ENCODE measurements at places on chromosomes 2 and 18.

DNA sequence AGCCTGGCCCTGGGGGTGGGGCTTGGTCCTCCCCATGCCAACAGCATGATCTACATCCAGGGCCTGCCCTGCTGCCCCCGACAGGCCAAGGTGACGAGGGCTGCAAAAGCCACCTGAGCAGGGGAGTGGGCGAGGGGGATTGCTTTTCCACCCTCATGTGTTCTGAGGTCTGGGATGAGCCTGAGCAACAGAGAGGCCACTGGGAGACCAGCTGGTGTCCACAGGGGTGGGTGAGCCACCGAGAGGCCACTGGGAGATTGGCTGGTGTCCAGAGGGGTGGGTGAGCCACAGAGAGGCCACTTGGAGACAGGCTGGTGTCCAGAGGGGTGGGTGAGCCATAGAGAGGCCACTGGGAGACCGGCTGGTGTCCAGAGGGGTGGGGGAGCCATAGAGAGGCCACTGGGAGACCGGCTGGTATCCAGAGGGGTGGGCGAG, 147.4 kb upstream of the GPC1 start:
- no peak for DNase-seq

GRCh38 chr18:59616501-59616900, 80.7 kb downstream of the CCBE1 start:
- no peak for DNase-seq

DNA sequence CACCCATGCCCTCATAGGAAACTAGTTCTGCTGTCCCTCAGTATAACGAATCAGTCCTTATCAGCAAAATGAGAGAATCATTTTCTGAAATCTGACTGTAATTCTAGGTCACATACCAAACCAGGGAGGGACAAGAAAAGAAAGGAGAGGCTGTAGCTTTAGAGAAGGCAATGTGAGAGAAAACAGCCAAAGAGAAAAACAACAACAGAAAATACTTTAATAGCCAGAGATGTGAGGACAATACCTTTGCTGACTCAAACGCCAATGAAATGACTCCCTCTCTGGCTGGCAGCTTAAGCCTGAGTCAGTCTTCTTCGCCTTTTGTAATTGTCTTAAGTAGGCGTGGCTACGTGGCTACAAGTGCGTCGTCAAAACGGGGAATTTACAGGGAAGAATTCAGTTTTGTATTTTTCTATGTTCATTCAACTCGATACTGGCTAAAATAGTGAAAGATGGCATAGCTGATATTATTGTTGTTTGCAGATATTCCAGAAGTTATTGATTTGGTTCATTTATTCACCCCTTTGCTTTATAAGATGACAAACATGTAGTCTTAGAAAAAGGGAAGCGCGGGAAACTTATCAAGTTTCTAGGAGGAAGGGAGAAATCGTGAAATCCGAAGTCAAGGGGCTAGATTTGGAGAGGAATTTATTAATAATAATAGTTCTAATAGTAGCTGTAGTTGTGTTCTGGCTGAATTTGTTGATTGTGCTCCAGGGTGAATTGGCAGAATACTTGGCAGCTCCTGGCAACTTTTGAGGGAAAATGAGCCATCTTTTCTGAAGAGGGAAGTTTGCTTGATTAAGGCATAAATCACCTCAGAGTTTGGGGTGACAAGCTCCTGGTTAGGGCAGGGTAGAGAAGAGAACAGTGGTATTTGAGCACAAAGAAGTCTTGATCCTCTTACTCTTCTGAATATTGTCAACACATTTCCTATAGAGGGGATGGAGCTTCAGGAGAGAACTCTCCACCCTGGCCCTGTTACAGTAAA, at the start of gene IL1A:
IL1A (minus strand) TSS at position 295 of the 991 bp plus-strand sequence. CDS start 723 bp downstream, outside the sequence.
- DNase-seq = no peak

GRCh38 chr2:120979398-120979797, 243.7 kb downstream of the GLI2 start:
- DNase-seq = no peak

DNA sequence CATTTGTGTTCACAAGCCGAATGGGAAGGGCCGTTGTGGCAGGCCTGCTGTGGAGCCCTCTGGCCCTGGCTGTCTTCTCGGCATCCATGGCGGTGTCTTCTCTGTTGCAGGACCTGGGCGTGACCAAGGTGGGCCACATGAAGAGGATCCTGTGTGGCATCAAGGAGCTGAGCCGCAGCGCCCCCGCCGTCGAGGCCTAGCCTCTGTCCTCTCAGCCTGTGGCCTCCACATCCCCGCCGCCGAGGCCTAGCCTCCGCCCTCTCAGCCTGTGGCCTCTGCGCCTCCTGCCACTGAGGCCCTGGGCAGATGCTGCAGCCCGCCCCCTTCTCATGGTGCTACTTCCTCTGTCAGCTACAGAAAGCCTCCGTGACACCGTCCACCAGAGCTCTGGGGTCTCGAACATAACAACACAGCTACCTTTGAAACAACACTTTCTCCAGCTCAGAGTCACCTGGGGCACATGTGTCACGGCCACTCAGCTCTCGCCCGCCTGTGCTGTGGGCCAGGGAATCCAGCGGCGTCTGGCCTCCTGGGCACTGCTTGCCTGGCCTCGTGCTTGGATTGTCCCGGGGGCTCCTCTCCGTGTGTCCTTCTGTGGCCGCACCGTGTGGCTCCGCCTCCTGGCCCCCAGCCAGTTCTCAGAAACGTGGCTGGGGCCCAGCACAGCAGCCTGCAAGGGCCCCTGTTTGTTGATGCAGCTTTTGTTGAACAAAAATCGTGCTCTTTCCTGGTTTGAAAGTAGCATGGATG, 97.1 kb downstream of the USP40 start:
- peak; percentile 23 for DNase-seq

DNA sequence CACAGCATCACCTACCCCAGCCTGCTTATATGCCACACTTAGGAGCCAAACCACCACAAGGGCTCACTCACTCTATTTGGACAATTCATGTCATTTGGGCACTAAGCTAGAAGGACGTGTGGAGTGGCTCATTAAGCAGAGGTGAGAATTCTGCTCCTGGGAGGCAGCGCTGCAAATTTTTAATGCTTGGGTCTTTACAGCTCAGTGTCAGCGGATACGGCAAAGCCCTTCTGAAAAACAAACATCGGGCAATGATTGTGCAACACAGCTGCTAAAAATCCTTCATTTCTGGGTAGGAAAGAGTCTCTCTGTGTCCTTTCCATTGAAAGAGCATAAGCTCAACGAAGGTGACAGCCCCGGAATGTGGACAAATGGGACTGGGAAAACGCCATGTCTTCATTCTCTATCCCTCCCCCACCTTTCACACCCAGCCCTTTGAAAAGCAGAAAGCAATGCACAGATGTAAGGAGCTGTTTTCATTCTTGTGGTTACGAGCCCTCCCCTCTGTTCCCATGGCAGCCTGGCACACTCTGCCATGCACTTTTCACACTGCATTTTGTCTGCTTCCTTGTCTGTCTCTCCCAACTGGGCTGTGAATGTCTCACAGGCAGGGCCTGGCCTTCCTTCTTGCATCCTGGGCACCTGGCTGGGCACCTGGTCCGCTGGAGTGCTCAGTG, 16.0 kb downstream of the TMEM177 start:
- peak; percentile 25 for DNase-seq

DNA sequence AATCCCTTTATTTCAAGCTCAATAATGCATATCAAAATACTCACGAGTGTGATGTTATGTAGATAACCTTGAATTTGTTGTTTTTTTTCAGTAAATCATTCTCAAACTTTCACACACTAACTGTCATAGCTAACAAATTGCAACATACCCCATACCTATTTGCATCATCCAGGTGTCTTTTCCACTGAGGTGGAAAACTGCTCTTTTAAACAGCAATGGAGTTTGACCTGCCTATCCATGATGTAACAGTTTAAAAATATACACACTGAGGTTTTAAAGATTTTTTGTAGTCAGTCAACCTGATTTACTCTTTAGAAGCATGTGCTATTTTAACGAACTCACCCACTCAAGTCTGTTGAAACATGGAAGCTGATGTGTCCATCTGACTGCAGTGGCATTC, 298.7 kb downstream of the RND3 start:
- DNase-seq = no peak

DNA sequence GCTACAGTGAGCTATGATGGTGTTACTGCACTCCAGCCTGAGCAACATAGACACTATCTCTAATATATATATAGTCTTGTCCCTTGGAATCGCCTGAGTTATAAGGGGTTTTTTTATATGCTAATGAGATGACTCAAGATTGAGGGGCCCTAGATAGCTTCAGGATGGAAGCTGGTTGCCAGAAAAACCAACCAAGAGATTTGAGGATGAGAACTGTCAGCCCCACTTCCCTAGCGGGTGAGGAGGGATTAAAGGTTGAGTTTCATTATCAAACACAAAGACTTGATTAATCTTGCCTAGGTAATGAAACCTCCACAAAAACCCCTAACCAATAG, 12.6 kb upstream of the GALM start:
- no peak for DNase-seq

DNA sequence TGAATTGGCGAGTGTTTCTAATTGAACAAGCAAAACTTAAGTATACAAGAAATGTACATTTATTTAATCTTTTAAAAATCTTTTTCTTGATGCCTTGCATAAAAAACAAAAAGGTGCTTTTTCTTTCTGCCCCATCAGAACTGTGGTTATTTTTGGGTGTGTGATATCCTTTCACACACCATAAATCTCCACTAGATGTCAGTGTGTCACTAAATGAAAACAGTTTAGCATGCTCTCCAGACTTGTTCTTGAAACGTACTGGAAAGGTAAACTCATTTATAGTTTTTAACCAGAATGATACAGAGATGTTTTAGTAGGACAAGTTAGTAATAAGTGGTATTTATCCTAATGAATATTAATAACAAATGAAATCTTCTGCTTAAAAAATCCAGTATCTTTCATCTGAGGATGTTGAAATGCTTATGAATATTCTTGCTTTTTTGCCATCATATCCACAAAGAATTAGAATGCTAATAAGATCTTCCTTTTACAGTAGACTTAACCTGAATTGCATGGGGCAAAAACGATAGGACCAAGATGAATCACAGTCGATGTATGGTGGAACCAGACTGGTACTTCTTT, 96.8 kb downstream of the UBE2E3 start:
- DNase-seq = no peak

DNA sequence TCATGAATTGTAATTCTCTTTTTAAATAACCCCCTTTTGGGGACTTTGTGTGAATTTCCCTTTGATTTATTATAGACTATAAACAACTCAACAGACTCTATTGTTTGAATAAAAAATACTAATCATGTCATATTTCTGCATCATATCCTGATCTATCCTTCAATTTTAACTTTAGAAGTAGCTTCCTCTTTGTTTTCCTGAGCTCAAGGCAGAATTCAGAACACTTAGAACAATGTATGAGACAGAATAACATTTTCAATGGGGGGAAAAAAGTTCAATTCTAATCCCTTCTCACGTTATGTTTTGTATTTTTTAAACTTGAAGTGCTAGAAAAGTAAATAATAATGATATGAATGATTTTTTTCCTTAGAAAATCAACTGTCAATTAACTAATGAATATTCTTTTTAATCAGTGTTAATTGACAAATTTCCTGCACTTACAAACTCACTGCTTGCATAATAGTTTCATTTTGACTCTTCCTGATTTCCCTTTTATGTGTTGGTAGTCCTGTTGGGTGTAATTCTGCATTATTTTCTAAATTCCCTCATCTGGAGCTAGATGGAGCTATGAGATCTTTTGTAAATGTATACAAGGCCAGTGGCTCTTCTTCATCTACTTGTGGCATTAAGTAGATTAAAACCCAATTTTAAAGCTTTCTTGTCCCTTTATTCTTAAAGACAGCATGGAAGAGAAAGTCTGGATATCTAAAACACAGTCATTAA, 326.1 kb downstream of the PARD3B start:
- no peak for DNase-seq

- no peak for DNase-seq
Observed at GRCh38 chr2:111039628-111040383, 80.9 kb upstream of the BCL2L11 start.

DNA sequence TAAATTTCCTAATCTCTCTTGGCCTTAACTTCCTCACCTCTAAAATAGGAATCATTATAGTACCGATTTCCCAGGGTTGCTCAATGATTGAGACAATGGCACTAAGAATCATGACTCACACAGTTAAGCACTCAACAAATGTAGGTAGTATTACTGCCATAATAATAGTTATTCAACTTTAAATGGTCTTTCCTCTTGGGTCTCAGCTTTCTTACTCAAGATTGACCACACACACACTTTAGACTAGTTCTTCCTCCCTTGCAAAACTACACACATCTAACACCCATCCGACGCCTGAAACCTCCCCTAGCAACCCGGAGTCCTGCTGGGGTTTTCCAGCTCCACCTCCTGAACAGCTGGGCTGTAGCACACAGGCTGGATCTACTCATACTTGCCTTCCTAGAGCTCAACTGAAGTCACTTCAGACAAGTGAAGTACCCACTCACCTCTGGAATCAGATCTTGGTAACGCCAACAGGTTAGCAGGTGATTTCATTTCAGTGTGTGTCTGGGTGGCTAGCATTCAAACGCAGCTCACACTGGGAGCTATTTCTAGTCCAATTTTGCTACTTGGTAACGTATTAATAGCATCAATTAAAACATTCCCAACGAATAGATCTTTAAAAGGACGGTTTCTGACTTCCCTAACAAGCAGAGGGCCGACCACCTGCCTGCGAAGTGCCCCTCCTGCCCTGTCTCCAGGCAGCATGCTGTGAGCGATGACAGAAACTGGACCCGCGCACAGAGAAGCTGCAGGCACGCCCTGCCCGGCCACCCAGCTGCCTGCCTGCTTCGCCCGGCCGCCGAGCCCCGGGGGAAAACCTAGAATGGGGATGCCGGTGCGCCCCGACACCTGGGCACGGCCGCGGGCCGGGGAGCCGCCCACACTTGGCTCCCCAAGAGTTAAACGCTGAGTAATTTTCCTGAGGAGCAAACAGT, 1.1 kb downstream of the UXS1 start:
- DNase-seq = peak; percentile 49

GRCh38 chr18:78685250-78685979, 294.2 kb upstream of the SALL3 start:
- no peak for DNase-seq

DNA sequence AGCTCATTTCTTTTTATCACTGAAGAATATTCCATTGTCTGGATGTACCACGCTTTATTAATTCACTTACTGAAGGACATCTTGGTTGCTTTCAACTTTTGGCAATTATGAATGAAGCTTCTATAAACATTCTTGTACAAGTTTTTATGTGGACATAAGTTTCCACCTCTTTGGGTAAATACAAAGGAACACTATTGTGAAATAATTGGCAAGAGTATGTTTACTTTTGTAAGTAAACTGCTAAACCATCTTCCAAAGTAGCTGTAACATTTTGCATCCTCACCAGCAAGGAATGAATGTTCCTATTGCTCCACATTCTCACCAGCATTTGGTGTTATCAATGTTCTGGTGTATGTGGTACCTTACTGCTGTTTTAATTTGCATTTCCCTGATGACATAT, 15.8 kb upstream of the VWC2L start:
- no peak for DNase-seq

DNA sequence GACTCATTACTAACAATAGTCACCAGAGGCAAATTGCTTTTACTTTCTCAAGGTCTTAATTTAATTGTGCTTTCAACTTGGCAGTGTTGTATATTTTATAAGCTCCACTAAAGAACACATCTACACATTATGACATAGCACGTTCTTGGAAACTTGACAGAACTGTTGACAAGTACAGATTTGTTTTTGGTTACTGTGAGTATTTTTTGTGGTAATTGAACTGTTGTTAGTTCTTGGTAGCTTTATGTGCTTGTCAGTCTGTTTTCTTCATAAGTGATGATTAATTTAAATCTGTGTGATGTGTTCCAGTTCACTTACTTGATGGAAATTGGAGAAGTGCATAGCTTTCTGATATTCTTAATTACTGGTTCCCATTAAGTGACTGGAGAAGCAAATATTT, 63.9 kb downstream of the COMMD1 start:
- DNase-seq = no peak
